ENCODE measurements at places on chromosomes 2 and 18.

DNA sequence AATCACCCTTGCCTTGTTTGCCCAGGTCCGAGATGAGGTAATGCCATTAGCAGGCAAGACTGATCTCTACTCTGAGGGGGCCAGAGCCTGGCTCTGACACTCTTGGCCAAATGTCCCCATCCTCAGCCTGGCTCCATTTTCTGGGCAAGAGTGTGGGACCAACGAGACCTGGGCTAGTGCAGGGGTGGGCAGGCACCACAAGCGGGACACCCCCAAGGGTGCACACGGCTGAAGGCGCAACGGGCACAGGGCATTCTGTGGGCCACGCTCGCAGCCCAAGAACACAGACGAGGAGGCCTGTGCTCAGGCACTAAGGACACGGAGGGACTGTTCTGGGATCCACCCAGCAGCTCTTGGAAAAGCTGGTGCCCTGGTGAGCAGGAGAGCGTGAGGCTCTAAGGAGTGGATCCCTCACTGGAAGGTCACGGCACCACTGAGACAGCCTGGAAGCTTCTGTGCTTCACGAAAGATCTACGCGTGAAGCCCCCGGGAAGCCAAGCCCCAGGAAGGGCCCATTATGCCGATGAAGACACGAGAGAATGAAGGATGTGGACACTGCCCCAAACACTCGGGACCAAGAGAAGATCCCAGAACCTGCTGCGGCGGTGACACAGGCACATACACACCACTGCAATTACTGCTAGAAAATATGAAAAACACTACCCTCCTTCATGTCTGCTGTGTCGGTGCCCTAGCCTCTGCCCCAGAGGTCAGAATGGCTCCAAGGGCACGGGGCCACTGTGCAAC is 138.2 kb downstream of the HDAC4 start:
- no peak for DNase-seq

DNA sequence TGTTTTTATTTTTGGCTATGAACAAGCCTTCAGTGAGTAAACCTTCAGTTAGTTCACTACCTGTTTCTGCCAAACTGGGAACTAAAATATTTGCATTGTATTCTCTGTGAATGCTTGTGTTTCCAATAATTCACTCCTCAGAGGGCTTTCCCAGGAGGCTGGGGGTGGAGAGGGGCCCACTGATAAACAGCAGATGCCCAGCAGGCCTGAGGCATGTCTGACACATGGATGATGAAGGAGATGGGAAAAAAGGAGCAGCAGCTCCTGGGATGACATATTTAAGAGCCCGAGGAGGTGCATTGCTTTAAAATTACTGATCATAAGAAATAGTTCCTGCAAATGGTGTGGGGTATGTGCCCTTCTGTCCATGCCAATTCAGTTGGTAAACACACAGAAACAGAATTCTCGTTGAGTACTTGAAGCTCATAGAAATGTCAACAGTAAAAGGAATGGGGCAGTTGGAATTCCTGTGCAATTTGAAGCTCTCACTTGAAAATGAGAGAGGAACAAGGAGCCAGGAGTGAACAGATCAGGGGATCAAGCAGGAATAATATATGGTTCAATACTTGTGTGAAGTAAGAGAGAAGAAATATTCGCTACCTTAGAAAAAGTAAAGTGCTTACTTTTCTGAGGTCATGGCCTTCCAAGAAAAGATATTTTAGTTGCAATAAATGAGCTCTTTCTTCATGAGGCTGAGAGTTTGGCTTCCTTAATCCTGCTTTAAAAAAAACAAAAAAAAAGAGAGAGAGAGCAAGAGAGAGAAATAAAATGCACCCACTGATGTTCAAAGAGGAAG is 22.0 kb upstream of the HNMT start:
- no peak for DNase-seq

DNA sequence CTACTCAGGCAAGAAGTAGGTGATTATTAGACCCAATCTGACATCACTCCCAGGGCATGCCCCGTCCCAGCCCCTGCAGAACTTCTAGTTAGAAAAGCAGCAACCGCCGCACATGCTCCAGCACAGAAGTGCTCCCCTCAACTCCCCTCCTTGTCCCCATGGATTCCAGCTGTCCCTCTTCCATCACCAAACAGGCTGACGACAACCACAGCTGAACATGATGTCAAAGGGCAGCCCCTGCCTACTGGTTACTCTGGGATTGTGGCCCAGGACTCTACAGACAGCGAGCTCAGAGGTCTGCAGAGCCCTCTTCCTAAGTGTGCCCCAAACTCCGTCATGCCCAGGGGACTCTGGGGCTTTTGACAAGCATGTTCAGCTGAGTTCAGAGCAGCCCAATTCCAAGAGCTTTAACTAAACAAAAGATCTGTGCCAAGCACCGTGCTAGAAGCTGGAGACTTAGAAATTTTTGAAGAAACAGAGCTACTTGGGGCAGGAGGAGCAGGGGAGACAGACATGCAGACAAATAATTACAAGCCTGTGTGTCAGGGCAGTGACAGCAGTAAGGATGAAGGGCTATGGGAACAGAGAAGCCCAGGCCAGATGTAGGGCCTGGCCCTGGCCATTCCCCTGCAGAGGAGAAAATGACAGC is 148.1 kb downstream of the BCL11A start:
- DNase-seq: no peak

DNA sequence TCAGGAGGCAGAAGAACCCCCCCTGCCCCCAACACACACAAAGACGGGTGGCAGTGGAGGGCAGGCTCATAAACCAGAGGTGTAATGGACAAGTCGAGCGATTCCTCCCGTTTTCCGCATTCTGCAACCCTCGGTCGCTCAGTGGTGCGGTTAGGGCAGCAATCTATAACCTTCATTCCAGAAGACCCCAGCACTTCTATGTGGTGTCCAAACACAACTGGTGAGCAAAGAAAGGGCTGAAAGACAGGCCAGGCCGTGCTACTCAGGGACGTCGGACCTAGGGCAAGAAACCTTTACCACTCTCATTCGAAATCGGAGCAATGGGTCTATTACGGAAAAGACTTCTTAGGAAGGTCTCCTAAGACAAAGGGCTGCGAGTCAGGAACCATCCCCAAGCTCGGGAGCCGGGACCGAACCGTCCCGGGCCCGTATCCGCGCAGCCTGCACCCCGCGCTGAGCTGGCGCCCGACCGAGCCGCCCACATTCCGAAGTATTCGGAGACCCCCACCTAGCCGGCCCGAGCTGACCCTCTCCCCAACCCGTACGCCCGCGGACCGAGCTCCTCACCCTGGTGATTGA is 568 bp downstream of the ARL5A start:
- DNase-seq: no peak

DNA sequence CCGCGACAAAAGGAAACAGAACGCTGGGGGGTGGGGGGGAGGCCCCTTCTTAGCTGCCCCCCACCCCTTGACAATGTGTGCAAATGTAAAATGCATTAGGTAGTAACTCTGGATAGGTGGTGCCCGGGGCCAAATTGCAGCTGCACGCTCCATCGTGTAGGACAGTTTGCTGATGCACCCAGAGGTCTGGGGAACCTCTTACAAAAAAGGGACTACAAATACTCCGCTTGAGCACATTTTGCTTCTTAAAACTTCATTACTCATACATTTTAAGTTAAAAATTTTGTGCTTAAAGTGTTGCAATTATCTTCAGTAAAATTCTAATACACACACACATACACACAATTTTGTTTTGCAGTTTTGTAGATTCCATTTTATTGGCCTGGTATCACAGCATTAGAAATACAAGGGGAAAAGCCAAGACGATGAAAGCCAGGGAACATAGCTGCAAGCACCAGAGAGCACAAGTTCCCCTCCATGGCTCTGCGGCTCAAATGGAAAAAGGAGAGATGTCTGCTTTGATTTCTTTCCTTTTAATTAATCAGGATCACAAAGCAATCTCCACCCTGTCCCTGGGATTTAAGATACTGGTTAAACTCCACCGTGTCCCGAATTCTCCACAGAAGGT is 582.1 kb downstream of the ZEB2 start:
- DNase-seq: no peak

GRCh38 chr18:73164430-73164829 is 296.6 kb upstream of the NETO1 start:
- no peak for DNase-seq

DNA sequence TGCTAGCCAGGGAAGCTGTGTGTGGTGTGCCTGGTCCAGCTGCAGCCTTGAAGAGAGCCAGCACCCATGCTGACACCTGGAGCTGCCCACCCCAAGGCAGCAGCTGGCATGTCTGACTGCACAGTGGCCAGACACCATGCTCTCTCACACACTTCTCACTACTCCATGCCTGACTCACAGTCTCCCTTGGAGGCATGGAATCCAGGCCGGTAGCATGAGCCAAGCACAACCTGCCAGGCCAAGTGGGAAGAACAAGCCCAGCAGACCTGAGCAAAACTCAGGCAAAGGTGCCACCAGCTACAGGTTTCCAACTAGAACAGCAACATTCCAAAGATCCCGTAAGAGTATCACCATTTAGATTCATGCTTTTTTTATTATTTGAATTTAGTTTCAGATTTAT is 625.3 kb upstream of the LRRTM4 start:
- no peak for DNase-seq

DNA sequence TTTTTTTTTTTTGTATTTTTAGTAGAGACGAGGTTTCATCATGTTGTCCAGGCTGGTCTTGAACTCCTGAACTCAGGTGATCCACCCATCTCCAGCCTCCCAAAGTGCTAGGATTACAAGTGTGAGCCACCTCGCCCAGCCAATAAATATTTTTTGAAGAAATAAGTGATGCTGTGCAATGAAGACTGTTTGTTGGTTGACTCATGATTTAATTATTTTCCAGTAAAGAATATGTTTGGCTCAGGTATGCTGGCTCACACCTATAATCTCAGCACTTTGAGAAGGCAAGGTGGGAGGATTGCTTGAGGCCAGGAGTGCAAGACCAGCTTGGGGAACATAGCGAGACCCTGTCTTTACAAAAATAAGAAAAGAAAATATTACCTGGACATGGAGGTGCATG is 41.8 kb upstream of the LPIN2 start:
- DNase-seq: no peak

DNA sequence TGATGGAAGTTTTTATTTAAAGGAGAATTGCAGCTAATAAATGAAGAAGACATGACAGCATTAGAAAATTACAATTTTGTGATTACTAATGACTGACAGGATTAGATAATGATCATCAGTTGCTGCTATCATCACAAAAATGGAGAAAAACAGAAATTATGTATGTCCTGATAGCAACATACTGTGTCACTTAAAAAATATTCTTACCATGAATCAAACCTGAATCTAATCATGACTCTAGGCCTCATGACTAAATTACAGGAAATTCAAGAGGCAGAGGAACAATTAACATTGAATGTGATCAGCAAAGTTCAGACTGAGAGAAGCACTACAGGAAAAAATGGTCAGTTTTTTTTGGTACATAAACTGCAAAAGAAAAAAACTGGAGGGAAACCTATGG is 147.8 kb downstream of the PMAIP1 start:
- DNase-seq: no peak

- DNase-seq: no peak
These were observed 29.7 kb downstream of the AGPS start for GRCh38 chr2:177422271-177422670.

DNA sequence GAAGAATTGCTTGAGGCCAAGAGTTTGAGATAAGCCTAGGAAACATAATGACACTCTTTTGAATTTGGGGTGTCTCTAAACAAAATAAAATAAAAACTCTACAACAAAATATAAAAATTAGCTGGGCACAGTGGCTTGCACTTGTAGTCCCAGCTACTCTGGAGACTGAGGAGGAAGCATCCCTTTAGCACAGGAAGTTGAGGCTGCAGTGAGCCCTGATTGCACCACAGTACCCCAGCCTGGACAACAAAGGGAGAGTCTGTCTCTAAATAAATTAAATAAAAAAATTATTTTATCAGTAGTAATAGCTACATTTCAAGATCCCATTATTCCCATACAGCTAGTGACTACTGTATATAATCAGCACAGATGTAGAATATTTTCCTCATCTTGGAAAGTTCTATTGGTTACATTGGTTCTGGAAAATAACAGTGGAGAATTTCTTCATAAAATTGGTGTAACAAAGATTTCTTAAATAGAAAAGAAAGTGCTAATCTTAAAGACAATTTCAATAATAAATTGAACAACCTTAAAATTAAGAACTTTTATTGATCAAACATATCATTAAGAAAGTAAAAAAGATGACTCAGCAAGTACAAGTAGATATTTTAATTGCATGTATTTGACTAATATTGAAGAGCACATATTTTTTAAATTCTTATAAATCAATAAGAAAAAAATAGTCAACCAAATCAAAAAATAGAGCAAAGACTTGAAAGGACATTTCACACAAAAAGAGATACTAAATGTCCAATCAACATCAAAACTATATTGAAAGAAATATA is 90.4 kb upstream of the KYNU start:
- no peak for DNase-seq

DNA sequence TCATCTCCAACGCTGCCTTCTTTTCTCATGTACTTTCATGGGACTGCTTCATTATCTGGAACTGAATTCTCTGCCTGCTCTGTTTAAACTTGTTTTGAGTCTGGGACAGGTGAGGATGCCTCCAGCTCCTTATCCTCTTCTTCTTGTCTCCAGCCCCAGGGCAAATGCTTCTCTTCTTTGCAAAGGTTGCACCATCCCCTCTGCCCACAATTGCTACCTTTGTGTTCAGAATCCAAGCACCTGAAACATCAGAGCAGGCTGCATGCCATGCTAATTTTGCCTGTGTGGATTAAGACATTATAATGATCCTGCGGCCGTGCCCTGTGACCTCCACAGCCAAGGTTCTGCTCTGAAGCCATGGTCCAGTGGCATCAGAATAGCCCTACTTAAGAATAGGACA is 309.5 kb downstream of the EPHA4 start:
- no peak for DNase-seq

DNA sequence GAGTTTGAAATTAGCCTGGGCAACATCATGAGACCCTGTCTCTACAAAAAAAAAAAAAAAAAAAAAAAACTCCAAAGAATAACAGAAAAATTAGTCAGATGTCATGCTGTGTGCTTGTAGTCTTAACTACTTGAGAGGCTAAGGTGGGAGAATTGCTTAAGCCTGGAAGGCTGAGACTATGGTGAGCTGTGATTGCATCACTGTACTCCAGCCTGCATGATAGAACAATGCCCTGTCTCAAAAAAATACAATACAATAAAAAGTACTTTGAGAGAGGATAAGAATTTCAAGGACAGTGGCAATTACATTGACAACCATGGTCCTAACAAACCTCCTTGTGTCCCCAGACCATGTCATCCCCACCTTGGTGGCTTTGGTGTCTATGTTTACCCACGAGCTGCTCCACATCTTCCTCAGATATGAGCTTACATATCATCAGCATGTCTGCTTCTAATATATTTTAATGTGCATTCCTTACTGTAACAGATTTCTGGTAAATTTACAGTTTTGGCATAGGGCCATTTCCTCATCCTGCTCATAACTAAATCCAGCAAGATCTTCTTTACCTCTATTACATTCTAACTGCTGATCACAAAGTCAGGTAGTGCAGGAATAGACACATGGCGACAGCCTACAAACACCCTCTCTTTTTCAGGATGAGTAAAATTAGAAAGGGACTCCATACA is 437.7 kb upstream of the HNRNPA3 start:
- no peak for DNase-seq

DNA sequence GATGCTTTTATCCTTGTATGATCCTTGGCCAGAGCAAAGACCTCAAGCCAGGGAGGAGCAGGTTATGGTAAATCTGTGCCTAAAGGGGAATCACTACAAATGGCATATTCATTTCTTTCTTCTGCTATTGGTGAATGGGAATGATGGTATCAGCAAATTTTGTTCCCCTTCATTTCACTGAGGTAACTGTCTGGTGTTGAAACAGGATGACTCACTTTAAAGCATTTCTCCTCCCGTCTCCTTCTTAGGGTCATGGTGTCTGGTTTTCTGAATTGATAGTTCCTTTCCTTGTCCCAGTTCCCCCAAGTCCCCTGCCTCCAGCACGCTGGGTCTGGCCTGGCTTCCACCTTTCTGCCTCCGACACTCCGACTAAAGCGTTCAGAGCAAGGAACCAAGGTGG is 109.2 kb downstream of the MREG start:
- DNase-seq: no peak
